ENCODE measurements at places on chromosomes 7 and 10.

DNA sequence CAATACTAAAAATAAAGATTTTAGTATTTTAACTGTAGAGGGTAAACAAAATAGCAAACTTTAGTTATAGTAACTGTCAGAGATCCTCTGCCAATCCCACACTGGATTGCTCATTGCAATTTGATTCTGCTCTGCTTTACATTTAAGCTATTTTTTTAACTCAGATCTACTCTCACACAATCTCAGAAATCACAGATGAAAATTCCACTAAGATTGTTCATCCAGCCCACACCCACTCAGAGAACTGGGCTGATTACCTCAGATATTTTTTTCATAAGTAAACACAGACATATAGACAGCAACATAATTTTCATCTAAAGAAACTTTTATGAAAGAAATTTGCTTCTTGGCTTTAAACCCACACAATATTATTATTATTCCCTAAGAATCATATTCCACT, 7.0 kb downstream of the OSBPL3 start:
- DNase-seq: no peak

DNA sequence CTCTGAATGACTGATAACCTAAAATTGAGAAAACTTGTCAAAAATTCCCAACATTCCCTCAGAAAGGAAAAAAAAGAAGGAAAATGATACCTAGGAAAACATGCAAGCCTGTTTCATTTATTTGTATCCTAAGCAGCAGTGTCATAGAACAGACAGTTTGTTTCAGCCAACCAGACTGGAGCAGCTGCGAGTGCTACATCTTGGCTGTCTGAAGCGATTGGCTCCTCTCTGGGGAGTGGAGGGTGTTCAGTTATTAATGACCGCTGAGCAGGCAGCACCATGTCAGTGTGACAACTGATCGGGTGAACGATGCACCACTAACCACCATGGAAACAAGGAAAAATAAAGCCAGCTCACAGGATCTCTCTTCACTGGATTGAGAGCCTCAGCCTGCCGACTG, at the start of gene LRRN3:
Gene LRRN3 (plus strand): TSS at position 282 of the 400 bp plus-strand sequence. CDS start 31,646 bp downstream, outside the sequence.
- no peak for DNase-seq

DNA sequence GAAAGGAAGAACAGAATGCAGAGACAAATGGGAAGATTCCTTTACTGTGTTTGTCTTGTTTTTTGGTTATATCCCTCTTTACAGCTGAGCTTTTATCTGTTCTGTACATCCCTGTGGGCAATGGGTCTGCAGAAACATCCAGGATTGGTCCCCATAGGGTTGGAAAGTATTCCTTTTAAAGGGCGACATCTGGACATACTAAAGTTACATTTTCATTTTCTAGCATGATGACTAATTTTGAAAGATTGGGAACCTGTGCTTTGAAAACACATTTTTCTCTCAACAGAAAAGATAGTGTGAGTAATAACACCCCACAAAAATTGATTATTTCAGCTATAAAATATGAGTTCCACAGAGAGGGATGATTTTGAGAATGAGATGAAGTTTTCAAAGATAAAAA, 435.8 kb downstream of the GPAM start:
- DNase-seq: no peak

DNA sequence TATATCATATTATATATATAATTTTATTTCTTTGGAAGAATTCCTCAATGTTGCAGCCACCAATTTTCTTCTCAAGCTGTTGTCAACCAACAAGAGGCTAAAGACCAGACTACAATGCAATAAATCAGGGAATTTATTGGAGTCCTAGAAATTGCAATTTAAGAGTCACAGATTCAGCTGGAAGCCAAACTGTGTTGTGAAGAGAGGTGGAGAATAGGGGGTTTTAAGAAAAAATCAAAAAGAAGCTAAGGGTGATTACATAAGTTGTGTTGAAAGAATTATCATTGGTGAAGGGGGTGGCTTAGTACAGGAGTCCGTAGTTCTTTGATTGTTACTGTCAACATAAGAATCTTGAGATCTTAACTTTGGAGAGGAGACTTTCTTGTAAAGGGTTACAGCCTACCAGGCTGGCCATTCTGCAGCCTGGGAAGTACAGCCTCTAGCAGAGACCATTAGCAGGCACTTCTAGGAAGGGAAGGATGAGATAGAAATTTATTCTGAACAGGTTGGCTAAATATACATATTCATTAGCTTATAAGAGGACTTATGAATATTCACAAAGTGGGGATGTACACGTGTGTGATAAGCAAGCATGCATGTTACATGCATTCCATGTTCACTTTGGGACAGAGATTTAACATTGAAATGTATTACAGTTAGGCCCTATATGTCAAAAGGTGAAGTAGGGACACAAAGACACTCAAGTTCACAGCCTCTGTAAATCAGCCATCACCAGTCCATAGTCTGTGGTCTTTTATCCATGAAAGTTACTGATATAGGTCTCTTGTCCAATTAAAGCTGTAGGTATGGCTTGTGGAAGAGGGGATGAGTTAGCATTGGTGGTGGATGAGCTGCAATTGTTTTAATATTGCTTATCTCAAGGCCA, 8.3 kb upstream of the TMEM168 start:
- DNase-seq: no peak

GRCh38 chr7:143214789-143215679, 6.8 kb upstream of the TAS2R40 start:
- peak; percentile 43 for DNase-seq

DNA sequence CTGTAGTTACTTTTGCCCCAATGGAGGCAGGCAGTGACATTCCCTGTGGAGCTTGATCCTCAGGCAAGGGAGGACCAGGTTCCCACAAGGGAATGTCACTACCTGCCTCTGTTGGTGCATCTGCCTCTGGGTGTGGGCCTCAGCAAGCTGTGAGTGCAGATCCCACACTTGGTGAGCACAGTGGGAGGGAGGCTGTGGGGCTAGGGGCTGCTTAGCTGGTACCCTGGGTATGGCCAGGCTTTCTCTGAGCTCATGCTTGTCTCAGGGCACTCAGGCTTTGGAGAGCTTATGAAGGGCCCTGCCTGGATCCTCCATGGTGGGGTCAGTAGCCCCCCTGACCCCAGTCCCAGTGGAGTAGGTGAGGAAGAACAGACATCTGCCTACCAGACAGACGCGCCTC, 16.2 kb upstream of the ZNF488 start:
- no peak for DNase-seq

DNA sequence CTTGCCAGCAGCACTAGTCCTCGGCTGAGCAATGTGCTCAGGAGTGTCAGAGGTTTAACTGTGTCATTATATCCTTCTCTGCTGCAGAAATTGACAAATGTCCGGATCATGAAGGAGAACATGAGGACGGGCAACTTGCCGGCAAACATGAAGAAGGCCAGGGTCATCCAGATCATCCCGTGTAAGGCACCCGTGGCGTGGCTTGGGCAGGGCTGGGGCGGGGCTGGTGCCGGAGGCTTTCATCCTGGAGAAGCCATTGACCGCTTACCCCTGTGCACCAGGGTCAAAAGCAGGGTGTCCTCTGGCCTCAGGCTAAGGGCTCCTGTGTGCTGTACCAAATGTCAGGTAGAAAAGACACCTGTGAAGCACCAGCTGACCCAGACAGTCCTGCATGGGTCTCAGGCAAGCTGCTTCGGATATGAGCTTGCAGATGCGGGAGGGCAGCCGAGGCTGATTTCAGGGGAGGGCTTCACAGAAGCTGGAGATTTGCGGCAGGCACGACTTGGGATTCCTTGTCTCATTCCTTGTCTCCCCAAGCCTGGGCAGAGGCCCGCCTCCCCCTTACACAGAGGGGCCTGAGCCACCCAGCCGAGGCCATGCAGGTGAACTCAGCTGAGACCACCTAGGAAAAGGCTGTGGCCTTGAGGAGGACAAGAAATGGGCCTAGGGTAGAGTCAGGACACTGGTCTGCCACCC, 55.4 kb downstream of the MKI67 start:
- no peak for DNase-seq

GRCh38 chr10:2463316-2463715, 604.0 kb upstream of the PFKP start:
- no peak for DNase-seq

DNA sequence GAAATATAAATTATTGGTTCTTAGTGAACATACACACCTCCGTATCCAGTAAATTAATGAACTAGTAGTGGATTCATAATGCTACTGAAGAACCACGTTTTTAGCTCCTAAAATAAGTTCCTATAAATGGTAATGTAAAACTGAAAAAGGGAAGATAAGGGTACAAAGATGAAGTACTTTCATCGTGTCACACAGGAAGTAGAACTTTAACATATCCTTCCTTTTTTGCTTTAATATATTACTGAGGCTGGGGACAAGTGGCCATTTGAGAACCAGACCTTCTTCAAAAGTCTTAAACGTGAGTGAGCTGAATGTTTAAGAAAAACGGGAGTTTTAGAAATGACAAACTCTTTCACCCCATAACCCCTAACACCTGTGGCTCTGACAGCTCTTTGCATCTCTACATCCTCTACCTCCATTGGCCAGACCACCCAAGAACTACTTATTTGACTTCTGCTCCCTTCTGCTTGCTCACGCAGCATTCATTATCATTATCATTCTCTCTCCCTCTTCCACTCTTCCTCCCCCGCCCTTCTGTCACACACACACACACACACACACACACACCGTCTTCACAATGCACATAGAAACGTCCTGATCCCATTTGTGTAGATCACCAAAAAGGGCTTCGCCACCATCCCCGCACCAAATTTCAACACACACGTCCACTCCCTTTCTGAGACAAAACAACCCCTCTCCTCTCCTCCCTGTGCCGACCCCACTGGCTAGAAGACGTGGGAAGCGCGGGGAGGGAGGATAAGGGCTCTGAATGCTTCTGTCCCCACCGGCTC, 677 bp downstream of the SKAP2 start:
- DNase-seq: no peak

GRCh38 chr10:112115781-112116385, 67.7 kb downstream of the GPAM start:
- DNase-seq: no peak

- DNase-seq: no peak
These were observed 83.1 kb upstream of the SORCS3 start for GRCh38 chr10:104557966-104558365.

- no peak for DNase-seq
These were observed 34.3 kb downstream of the C10orf120 start for GRCh38 chr10:122665329-122665860.

- no peak for DNase-seq
These were observed 98.0 kb upstream of the PDCD4 start for GRCh38 chr10:110773693-110774068.

DNA sequence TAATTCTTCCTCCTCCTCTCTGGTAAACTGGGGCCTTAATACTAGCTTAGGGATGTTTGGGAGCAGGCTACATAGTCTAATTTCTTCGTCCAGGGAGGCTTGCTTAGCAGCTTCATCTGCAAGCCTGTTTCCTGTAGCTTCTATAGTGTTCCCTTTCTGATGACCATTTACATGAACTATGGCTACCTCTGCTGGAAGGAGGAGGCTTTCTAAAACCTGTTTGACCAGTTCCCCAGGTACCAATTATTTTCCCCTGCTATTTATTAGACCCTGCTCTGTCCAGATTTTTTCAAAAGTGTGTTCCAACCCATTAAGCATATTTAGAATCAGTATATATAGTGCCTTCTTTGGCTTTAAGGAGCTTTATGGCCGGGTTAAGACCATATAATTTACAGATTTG, 38.8 kb upstream of the DNAH11 start:
- DNase-seq: no peak

DNA sequence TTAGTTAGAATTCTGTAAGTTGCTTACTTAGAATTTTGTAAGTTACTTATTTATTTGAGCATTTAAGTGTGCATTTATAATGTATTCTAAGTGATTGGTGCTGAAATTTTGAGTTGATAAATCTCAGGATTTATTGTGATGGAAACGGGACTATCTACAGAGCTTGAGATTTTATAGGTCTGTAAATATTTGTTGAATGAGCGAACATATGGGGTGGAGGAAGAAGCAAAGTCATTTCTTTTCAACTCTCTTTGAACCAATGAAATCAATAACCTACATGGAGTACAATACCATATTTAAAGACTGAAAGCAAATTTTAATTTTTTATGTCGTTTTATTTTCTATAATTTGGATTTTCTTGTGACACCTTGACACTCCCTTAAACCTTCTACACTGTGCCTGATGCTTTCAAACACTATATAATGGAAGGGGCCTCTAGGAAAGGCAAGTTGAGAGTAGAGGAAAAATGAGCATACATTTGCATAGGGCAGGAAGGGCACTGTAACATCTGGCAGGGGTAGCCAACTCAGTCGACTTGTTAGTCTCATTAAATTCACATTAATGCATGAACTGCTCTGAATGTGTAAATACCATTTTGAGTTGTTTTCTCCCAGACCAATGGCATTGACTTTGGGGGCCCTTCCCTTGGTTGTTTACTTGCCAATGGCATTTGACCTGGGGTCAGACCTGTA, 204.2 kb downstream of the DYNC1I1 start:
- DNase-seq: no peak

GRCh38 chr7:38040831-38041230, 120.4 kb downstream of the EPDR1 start:
- DNase-seq: no peak

- no peak for DNase-seq
These were observed 765 bp downstream of the WBP1L start for GRCh38 chr10:102744374-102745051.

DNA sequence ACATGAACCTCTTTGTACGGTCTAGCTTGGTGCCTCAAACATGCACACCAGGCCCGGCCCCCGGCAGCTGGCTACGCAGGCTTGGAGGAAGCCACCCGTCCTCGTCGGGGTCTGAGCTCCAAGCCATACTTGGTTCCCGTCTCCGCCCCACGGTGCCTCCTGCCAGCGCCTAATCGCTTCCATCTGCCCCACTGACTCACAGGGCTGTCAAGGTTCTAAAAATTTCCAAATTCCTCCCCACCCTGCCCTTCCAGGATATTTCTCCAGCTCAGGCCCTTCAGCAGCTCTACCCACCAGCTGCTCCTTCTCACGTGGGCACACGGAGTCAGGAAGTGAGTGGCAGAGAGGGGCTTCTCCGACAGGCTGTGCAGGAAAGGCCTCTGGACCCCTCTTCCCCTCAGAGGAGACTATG, 38.8 kb downstream of the TMEM270 start:
- DNase-seq: no peak

DNA sequence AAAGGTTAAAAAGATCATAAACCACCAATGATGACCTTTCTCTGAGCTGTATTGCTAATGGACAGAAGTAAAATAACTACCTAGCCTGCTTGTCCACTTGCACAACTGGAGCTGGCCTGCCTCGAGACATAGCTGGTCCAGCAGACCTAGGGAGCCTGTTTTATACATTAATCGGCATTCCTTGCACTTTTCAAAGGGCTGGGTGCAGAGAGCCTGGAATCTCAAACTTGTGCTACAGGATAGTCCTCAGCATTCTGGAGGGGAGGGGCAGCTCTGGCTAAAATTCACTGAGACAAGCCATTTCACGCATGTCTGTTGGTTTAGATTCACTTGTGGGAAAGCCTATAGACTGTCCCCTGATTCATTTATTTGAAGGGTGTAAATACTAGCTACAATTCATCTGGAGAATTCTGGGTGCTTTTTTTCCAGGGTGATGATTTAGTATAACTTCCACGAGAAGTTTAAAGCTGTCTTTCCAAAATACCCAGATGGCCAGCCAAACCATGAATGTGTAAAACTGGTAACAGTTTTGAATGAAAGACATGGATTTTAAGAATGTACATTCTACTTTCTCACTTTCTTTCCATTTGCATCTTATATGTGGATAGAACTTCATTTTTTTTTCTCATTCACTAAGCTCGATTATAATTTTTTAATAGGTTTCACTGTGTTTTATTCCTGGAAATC, 389.4 kb downstream of the KCNMA1 start:
- DNase-seq: no peak

- DNase-seq: no peak
These were observed 63.7 kb downstream of the CELF2 start for GRCh38 chr10:11081408-11081807.

- no peak for DNase-seq
These were observed 38.7 kb upstream of the TRIL start for GRCh38 chr7:28996836-28997235.
